ENCODE measurements at places on chromosomes 11 and 22. TPM values are rescaled to one million over a fixed set of nuclear protein-coding genes. Genes with fewer than 3 reads are reported as not detected.

The PATE4 gene
- not detected for total RNA-seq

The B3GAT1 gene
- total RNA-seq, result 0.32 TPM

The ZDHHC13 gene
- 5.2 TPM for total RNA-seq

The XPNPEP3 gene
- 1.1 TPM for total RNA-seq

The ACR gene
- total RNA-seq, result not detected

The SSH3 gene
- 30.9 TPM for total RNA-seq

The SLC17A6 gene
- total RNA-seq, result not detected

The ADM2 gene
- not detected for total RNA-seq

The PKNOX2 gene
- total RNA-seq, result 12.1 TPM

The DMC1 gene
- not detected for total RNA-seq

The PHLDB1 gene
- 200 TPM for total RNA-seq

The NPAS4 gene
- total RNA-seq, result 5.0 TPM

The UCP3 gene
- total RNA-seq, result not detected

The PARVB gene
- 33.8 TPM for total RNA-seq

The ARVCF gene
- total RNA-seq, result 252 TPM

The GGTLC3 gene
- not detected for total RNA-seq

The TMEM86A gene
- total RNA-seq, result 4.8 TPM

The GNAZ gene
- 13.7 TPM for total RNA-seq

The OR51B5 gene
- total RNA-seq, result not detected

The IGLL1 gene
- not detected for total RNA-seq

The TEAD1 gene
- total RNA-seq, result 112 TPM

The FAM111A gene
- total RNA-seq, result 54.3 TPM

The SEZ6L gene
- total RNA-seq, result not detected

The POU2AF3 gene
- total RNA-seq, result not detected

The DNAJC24 gene
- 22.5 TPM for total RNA-seq

The KDM4E gene
- total RNA-seq, result not detected

The CHRM1 gene
- not detected for total RNA-seq

The FGF3 gene
- not detected for total RNA-seq

The RGL4 gene
- total RNA-seq, result not detected

The UBASH3B gene
- total RNA-seq, result 8.5 TPM

The SELENOM gene
- total RNA-seq, result 1,262 TPM

The BATF2 gene
- 0.21 TPM for total RNA-seq

The PIWIL4 gene
- total RNA-seq, result 4.5 TPM

The GGTLC2 gene
- total RNA-seq, result not detected

The NXPE4 gene
- total RNA-seq, result not detected

The PRR33 gene
- not detected for total RNA-seq

The FJX1 gene
- total RNA-seq, result 16.4 TPM

The SLC22A8 gene
- not detected for total RNA-seq

The ARHGAP8 gene
- total RNA-seq, result not detected

The CHCHD10 gene
- 2.0 TPM for total RNA-seq

The NPTXR gene
- 46.3 TPM for total RNA-seq

The PRRG4 gene
- 3.0 TPM for total RNA-seq

The KRTAP5-2 gene
- not detected for total RNA-seq

The MOGAT2 gene
- total RNA-seq, result not detected

The KCNK4 gene
- total RNA-seq, result not detected

The SLC25A45 gene
- 11.4 TPM for total RNA-seq

The CASP5 gene
- not detected for total RNA-seq

The MMP8 gene
- total RNA-seq, result not detected

The LUZP2 gene
- total RNA-seq, result 0.11 TPM

The C11orf21 gene
- not detected for total RNA-seq
